Stimulated activated CD4-positive, alpha-beta T cell treated with anti-CD3 and anti-CD28 coated beads, Interleukin-4, amount 100 ng/mL, for 1 hour (primary cell): ENCODE measurements at places on chromosomes 7 and 10.

DNA sequence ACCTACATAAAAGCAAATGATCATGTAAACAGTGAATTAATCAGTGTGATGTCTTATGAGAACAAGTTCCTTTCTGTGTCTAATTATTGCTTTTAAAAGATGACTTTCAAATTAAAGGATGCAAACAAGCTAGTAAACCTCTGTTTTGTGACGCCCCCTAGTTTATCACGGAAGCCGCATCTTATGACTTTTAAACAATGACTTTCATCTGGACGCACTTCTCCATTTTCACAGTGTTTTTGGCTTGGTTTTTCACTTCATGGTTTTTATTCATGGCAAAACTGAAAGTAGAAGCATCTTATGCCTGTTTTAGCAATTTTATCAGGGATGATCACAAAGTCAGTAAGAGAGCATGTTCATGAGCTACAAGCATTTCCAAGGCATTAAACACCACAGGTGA lies 35.0 kb downstream of the ITGA8 start:
- no peak for DNase-seq

DNA sequence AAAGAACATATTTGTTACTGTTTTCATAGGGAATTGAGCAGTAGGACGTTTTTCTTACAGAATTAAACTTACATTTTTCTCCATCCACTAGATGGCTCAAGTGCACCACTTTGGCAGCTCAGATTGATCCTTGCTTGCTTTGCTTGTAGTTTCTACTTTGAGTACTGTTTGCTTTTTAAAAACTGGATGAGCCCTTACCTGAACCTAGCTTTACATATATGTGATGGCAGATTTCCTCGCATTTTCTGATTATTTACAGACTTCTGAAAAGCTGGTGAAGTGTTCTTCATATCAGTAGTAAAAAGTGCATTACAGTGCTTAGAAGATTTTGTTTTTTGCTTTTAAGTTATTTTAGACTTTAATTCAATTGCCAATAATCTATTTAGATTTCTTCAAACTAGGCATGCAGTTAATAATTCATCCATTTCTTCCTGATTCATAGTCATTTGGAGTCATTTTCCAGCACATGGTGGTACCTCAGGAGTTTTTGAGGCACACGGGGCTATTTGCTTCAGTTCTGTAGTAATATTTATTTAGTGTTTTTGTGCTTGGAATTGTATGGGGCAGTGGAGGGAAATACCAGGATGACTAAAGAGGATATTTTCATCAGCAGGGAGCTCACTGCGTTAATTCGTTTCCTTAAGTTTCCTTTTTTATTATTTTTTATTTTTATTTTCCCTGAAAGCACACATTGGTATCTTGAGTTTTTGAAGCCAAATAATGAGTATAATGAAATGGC lies 57.3 kb downstream of the MAPK8 start:
- DNase-seq, result no peak

- DNase-seq, result no peak
Measured at GRCh38 chr10:21511095-21511570, 14.3 kb downstream of the SKIDA1 start.

DNA sequence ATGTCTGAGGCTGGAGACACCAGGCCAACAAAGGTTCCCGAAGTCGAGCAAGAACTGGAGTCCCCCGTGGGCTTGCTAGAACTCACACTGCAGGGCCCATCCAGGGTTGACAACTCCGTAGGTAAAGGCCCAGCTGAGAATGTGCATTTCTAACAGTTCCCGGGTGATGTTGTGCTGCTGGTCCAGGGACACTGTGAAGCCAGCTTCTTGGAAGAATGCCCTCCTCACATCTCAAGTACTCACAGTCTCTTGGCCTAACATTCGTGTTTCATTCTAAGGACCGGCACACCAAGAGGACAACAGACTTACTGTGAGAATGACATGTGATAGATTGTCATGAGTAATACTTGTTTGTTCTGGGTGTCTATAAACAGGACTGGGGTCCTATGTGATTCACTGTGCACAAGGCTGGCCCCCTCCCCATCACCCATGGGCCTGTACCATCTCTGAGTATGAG lies 682.3 kb upstream of the IGFBP3 start:
- no peak for DNase-seq

GRCh38 chr7:155585532-155585895 lies 39.2 kb upstream of the CNPY1 start:
- DNase-seq, result no peak

DNA sequence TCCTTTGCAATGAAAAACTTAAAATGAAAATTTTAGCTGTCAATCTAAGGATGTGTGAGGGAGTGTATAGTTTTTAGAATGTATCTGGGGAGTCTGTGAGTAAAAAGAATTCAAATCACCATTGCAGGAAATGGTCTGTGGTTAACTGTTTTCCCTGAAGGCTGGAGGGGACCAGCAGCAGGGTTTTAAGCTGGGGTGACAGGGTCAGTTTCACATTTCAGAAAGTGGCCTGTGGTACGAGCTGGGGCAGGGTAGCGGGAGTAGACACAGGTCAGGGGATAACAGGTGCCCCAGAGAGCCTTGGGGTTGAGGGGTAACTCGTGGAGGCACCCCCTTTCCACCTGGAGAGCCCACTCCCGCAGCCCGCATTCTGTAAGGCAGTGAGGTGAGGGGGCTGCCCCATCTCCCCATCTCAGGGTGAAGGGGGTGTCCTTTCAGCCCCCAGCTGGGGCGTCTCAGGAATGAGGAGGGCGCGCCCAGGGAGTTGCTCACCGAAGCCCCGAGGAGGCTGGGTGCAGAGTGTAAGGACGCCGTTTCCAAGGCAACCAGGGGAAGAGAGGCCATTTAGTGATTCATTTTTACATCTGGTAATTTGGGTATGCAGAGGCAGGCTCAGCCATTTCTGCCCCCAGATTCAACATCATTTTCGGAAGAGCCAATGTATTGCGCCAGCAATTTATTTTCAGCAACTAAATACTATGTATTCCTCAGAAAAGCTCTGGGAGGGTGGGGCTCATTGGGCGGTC lies 168.9 kb downstream of the SLIT1 start:
- DNase-seq, result no peak

GRCh38 chr10:1425879-1426278 lies 311.4 kb downstream of the ADARB2 start:
- no peak for DNase-seq

DNA sequence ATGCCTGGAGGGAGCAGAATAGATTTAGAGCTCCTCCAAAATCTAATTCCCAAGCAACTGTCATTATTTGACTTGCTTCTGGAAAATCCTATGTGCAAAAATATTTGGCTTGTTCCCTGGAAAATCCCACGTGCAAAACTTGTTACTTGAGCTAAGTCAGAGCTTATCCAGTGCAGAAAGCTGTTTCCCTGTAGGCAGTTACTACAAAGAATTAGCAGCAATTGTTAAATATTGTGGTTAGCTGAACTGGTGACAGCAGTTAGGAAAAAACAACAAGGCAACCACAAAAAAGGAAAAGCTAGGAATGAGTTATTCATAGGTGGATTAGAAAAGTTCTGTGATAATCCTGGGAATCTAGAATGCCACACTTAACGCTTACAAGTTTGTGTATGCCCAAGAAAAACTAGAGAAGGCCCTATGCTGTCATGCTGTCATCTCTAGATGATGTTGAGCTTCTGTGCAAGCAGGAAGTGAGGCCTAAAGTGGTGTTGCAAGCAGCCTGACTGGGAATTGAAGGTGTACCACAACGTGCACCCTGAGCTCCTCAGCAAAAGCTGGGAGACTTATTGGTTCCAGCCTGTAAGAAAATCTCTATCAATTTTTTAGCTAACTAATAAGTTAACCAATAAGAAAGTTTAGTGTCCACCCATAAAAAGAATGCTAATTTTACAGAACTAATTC lies 738.6 kb upstream of the LRRTM3 start:
- no peak for DNase-seq

DNA sequence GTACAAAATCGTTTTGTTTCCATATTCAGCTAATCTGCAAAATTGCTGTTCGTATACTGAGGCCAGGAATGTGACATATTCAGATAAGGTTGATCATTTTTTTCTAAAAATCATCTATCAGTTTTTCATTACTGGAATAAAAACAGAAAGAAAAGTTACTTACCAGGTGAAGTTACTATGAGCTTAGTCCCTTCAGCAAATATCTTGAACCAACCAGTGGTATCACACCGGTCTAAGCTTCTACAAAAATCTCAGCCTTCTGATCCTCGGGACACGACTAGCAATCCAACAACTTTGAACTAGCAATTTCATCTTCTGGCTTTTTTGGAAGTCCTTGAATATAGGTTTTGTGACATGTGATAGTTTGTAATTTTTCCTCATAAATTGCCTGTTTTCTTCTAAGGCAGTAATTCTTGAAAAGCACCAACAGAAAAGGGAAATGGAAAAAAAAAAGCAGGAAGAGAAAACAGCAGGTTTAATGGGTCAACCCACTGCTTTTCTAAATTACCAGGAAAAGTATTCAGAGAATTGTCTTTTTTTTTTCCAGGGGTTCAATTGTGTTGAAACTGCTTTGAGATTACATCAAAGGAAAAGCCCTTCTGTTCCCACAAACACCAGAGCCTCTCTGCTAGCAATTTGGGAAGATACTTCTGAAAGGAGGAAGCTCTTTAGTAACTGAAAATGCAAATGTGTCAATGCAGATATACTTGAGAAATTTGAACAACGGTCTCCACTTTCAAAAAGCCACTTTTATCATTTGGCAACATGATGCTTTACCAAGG lies 2.9 kb upstream of the TARP start:
- DNase-seq, result no peak

GRCh38 chr10:48608279-48608681 lies 3.4 kb upstream of the ARHGAP22 start:
- DNase-seq, result peak; percentile 9

GRCh38 chr10:62972103-62972502 lies 155.9 kb upstream of the EGR2 start:
- no peak for DNase-seq

DNA sequence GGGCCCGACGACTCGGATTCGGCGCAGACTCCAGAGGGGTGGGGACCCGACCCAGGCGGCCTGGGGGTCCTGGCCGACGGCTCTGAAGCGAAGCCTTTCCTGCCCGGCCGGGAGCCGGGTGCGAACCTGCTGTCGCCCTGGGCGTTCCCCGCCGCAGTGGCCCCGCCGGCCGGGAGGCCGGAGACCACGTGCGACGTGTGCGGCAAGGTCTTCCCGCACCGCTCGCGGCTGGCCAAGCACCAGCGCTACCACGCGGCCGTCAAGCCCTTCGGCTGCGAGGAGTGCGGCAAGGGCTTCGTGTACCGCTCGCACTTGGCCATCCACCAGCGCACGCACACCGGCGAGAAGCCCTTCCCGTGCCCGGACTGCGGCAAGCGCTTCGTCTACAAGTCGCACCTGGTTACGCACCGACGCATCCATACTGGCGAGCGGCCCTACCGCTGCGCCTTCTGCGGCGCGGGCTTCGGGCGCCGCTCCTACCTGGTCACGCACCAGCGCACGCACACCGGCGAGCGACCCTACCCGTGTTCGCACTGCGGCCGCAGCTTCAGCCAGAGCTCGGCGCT lies 15.4 kb downstream of the ZNF316 start:
- no peak for DNase-seq

- peak; percentile 63 for DNase-seq
Measured at GRCh38 chr10:94320285-94320914, 42.3 kb downstream of the NOC3L start.

DNA sequence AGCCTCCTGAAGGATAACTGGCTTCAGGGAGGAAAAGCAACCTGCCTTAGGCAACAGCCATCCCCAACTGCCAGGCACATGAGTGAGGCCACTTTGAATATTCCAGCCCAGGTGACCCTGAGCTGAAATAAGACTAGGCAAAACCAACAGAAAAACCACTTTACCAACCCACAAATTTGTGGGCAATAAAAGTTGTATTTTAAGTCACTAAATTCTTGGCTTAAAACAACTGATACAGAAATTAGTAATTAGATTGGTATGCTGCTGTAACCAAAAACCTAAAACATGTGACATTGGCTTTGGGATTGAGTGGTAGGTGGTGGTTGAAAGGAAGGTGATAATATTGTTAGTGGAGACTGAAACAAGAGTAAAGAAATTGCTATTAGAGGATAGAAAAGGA lies 39.9 kb downstream of the ABCB4 start:
- no peak for DNase-seq

- no peak for DNase-seq
Measured at GRCh38 chr10:22831586-22831985, 96.3 kb upstream of the ARMC3 start.

GRCh38 chr10:71964098-71964742 lies at the start of gene CHST3:
CHST3 (plus strand) TSS chr10:71964395; CDS start chr10:72005843, 41,448 bp downstream.
- peak; percentile 22 for DNase-seq

DNA sequence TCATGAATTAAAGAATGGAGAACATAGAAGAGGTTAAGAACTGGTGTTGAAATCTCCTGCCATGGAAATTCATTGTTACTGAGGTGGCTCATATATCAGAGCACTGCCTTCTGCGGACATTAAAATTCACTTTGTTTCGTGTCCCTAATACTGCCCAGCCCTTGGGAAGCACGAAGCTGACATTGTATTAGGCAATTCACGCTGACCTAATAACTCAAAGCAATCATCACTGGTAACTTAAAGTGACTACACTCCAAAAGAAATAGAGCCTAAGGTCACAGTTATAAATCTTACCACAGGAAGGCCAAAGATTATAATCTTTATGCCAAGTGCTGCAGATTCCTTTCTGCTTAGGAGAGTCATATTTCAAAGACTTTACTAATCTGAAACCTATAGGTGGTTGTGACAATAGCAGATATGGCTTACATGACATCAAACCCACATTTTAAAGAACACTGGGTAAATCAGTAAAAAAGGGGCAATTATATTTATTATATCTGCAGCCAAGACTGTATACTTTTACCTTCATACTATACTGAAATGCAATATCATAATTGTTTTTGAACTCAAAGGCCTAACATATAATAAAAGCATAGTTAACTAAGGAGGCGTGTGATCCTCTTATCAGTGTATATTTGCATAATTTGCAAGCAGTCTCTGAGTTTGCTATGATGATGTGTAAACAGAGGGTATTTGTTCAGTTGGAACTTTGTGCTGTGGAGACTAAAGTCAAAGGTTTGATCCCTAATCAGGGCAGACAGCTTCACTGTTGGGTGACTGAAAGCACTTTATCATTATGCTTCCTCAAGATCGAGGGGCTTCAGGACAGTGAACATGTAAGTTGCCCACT lies 51.9 kb upstream of the CAPZA2 start:
- no peak for DNase-seq

GRCh38 chr7:7992506-7992905 lies 23.9 kb downstream of the GLCCI1 start:
- DNase-seq, result no peak

- peak; percentile 66 for DNase-seq
Measured at GRCh38 chr10:130300608-130301020, 164.4 kb downstream of the GLRX3 start.

DNA sequence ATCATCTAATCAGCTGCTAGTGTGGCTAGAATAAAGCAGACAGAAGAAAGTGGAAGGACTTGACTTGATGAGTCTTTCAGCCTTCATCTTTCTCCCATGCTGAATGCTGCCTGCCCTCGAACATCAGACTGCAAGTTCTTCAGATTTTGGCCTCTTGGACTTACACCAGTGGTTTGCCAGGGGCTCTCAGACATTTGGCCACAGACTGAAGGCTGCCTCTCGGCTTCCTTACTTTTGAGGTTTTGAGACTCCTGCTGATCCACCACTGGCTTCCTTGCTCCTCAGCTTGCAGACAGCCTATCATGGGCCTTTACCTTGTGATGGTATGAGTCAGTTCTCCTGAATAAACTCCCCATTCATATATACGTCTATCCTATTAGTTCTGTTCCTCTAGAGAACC lies 26.0 kb downstream of the PLPP4 start:
- DNase-seq, result no peak

GRCh38 chr10:93941606-93942005 lies 47.8 kb downstream of the SLC35G1 start:
- DNase-seq, result no peak

GRCh38 chr7:116902867-116903266 lies 40.5 kb downstream of the CAPZA2 start:
- DNase-seq, result no peak

GRCh38 chr7:143040209-143040715 lies 11.9 kb upstream of the OR6V1 start:
- DNase-seq, result no peak
